Testis (tissue), 5 donors: ENCODE measurements at places on chromosomes 3 and 15. TPM values are rescaled to one million over a fixed set of nuclear protein-coding genes. Genes with fewer than 3 reads are reported as not detected.

CCDC9B gene
- 20.4 TPM for polyA plus RNA-seq

MST1 gene
- 73.4 TPM for polyA plus RNA-seq

NRG4 gene
- 21.2 TPM for polyA plus RNA-seq

MRPS25 gene
- 102 TPM for polyA plus RNA-seq

CLRN1 gene
- 0.38 TPM for polyA plus RNA-seq

FETUB gene
- polyA plus RNA-seq, result 2.4 TPM

PSTPIP1 gene
- polyA plus RNA-seq, result 7.9 TPM

TTC21A gene
- 266 TPM for polyA plus RNA-seq

MESP1 gene
- polyA plus RNA-seq, result 5.7 TPM

AGBL1 gene
- 0.70 TPM for polyA plus RNA-seq

LZTFL1 gene
- polyA plus RNA-seq, result 156 TPM

NT5DC2 gene
- 92.4 TPM for polyA plus RNA-seq

FOXB1 gene
- polyA plus RNA-seq, result 7.4 TPM

SPPL2A gene
- polyA plus RNA-seq, result 41.2 TPM

ST3GAL6 gene
- 2.1 TPM for polyA plus RNA-seq

TRIM71 gene
- 9.9 TPM for polyA plus RNA-seq

PAQR5 gene
- 4.5 TPM for polyA plus RNA-seq

ACKR2 gene
- 2.7 TPM for polyA plus RNA-seq

P2RY13 gene
- 1.7 TPM for polyA plus RNA-seq

EFCAB12 gene
- polyA plus RNA-seq, result 16.0 TPM

SLC2A2 gene
- polyA plus RNA-seq, result 0.12 TPM

UBE2Q2 gene
- polyA plus RNA-seq, result 44.8 TPM

IGDCC3 gene
- 5.8 TPM for polyA plus RNA-seq

NMNAT3 gene
- polyA plus RNA-seq, result 76.5 TPM

RBP2 gene
- not detected for polyA plus RNA-seq

TRPM1 gene
- 4.4 TPM for polyA plus RNA-seq

EOMES gene
- polyA plus RNA-seq, result 0.84 TPM

ATP13A4 gene
- polyA plus RNA-seq, result 0.98 TPM

PRSS50 gene
- 0.92 TPM for polyA plus RNA-seq
